ENCODE measurements at places on chromosomes 7 and 10.

- DNase-seq = no peak
These were observed 65.5 kb upstream of the SH2B2 start for GRCh38 chr7:102220960-102221800.

DNA sequence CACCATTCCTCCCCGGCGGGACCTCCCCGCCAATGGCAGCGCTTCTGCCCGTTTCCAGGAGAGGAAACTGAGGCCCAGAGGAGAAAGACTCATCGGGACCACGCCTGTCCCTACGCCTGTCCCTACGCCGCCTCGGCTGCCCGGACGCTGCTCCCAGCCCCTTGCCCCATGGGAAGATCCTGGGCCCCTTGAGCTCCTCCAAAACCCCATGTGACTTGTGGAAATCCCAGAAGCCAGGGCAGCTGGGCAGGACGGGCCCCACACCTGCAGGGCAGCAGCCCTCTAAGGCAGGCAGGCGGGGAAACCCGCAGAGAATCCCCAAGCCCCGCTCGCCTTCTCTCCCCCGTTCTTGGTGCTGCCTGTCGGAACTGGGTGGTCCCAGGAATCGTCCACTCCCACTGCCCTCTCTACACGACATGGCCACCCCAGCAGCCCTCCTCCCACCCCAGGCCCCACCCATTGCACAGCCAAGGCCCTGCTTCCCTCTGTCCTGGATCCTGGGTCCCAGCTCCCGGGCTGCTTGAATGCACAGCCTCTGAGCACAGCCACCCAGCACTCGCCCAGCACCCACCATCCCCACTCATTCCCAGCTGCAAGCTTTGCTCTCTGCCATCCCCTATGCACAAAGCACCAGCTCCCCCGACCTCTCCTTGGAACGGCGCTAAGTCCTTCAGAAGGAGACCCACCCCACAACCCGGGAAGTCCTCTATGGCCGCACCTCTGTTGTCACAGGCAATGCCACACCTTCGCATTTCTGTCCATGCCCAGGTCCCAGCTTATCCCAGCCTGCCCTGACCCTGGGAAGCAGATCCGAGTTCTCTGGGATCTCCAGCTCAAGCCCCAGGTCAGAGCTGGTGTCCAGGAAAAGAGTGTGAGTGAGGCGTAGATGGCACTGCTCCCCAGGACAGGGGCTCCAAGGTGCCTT, 50.6 kb downstream of the SLC29A4 start:
- no peak for DNase-seq

DNA sequence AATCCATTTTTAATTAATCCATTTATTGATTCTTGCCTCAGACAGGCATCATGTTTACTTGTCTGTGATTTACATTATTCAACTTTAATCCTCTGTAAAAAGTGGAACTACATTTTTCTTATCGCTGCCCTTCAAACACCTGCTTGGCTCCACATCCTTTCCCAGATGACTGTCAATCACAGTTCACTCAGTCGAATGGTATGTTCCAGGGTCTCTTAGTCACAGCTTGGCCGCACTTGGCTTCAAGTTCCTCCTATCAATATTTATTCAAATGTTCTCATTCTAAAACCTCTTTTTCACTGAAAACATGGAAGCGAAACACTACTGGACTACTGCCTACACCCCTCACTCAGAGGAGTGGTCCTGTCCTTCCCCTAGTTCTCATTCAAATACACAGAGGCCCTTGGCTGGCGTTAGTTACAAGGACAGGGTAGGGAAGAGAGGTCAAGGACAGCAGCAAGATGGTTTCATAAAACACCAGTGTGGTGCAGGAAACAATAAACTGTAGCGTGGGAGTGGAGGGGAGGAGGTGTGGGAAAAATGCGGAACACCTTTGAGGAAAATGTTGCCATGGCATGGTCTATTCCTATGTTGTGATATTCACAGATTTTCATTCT, 143.2 kb downstream of the USP6NL start:
- DNase-seq = no peak

- no peak for DNase-seq
These were observed 138.2 kb downstream of the C10orf105 start for GRCh38 chr10:71581376-71581775.

- no peak for DNase-seq
These were observed 104.8 kb upstream of the LAMB4 start for GRCh38 chr7:108234971-108235450.

DNA sequence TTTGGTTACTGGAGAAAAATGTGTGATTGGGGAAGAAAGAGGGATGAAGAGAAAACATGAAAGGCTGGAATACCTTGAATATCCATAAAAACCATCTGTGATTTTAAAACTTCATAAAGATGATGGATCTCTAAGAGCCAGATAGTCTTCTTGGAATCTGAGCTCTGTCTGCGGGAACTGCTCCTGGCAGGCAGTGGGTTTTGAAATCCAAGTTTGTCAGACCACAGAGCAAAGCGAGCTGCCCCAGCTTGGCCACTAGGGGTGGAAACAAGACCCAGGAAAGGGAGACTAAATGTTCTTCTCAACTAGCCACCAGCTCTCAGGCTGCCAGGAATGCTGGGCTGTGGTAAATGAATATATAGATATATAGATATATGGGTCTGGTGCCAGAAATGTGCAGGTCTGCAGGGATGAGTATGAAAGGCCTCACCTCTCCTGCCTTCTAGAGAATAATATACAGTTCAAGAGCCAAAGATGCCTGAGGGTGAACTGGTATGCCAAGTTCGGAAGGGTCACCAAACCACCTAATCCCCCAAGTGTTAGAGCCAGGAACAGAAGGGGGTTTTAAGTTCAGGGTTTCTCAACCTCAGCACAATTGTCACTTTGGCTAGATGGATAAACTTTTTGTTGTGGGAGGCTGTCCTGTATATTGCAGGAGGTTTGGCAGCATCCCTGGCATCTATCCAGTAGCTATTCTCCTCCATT, 208.8 kb downstream of the KCNMA1 start:
- DNase-seq = no peak

DNA sequence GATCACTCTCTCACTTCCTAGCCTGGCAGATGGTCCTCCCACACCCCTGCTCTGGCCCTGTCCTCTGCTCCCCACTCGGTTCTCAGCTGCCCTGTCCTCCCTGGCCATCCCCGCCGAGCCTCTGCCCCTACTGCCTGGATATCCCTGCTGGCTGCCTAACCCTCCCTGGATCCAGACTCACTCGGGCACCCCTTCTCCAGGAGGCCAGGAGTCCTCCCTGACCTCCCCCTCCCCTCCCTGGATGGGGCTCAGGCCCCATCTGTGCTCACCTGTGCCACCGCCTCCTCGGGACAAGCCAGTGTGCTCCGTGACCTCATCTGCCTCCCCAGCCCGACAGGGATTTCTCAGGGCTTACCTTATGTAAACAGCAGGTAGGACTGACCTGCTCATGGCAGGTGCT, 406.1 kb downstream of the TCERG1L start:
- DNase-seq = no peak

DNA sequence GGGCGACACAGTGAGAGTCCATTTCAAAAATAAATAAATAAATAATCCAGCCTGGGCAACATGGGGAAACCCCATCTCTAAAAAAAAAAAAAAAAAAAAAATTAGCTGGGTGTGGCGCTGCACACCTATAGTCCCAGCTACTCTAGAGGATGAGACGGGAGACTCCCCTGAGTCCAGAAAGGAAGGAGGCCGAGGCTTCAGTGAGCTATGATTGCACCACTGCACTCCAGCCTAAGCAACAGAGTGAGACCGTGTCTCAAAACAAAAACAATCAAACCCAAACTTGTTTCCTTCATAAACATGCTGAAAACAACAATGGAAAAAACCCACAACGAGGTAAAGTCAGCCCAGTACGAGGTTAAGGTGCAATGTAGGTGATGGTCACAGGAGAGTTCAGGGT, 1.2 kb downstream of the COX19 start:
- no peak for DNase-seq

- no peak for DNase-seq
These were observed 68.1 kb upstream of the GSDME start for GRCh38 chr7:24825381-24825794.

DNA sequence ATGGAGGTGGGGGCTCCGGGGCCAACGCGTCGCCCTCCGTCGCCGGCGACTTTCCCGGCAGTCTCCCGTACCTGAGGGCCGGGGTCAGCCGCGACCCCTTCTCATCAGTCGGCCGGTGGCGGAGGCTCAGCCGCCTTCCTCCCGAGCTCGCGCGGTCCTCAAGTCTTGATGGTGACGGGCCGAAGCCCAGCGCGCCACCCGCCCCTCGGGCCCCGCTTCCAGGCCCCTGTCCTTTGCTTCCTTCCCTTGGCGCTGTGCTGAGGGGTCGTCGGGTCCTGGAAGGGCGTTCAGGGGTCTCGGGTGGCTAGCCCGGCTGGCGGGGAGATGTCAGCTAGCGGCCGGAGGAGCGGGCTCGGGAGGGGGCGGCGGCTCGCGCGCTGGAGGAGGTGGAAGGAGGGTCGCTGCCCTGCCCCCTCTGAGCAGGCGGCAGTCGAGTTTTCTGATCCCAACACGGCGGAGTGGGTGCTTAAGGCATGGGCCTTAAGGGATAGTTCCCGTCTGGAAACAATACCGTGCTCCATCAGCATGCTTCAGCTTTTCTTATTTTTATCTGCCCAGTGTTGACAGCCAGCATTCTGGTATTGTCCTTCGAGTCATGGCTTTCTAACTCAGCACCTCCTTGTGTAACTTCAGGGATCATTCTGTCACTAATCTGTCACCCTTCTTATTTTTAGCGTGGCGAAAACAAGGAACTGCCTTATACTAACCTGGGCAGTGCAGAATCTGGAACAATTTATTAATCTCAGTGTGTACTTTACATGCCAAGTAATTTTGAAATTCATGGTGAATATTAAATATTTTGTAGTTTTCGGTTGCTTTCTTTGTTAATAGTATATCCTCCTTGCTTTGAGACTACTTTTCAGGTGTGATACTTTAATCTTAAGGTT, 748 bp downstream of the PHTF2 start:
- DNase-seq = peak; percentile 79

DNA sequence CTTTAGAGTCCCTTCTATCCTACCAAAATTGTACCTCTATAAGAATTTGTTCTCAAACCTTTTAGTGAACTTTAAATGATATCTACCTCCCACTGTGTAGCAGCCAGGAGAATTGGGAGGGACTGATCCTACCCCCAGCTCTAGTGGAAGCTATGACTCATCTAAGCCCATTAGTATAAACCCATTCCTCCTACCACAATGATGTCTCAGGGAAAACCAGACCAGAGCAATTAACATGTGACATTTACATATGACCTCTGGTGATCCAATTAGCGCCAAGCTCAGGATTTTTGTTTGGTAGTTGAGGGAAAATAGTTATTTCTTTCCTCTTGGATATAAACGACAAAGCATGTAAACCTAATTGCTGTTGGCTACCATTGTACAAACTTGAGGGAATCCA, 33.1 kb upstream of the R3HCC1L start:
- DNase-seq = no peak

DNA sequence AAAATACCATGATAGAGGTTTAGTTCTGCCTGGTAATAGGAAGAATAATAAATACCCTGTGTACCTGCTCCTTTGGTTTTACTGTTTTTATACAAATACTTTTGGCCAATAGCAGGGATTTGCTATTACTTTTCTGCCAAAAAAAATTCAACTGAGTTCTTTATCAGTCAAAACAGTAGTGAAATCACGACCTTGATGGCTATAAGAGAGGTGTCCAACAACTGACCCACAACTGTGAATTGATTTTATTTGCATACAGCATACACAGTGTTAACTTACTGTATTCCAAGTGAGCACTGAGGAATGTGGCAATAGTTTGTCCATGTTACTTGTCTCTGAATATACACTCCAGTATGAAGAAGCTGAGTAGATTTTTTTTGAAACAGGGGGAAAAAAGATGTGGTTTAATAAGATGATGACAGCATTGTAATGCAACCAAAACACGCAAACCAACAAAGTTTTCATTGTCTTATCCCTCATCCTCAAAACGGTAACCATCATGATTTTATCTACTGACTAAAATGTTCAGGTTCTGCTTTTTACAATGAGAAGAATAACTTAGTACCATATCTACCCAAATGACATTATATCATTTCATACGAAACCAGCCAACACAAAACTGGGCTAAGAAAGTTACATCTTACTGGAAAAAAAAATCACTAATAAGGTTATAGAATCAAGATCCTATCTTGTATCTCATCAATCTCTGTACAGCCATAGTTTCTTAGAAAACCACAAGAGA, 63.3 kb downstream of the GSAP start:
- DNase-seq = no peak

DNA sequence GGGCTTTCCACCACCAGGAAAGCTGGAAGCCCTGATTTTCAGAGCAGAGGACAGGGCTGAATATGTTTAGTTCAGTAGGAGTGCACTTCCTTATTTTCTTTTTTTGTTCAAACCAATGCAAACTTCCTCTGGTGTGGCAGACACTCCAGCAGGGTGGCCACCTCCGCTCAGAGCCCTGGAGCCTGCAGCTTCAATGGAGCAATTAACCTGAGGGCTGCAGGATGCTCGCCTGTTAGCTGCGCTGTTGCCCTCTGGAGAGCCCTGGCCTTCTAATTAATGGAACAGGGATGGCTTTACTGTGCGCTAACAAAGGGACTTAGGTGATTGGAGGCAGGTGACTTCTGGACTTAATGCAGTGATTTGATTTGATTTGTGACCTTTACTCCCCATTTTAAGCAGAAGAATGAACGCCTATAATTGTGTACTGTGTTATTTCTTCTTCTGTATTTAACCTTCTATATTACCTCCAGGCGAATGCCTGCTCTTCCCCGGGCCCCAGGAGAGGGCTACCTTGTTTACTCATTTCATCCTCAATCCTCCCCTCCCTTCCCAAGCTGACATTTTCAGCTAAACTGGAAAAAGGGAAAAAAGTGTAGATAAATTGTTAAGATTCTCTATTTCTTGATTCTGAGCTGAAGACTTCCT, 123.0 kb upstream of the CTBP2 start:
- no peak for DNase-seq

DNA sequence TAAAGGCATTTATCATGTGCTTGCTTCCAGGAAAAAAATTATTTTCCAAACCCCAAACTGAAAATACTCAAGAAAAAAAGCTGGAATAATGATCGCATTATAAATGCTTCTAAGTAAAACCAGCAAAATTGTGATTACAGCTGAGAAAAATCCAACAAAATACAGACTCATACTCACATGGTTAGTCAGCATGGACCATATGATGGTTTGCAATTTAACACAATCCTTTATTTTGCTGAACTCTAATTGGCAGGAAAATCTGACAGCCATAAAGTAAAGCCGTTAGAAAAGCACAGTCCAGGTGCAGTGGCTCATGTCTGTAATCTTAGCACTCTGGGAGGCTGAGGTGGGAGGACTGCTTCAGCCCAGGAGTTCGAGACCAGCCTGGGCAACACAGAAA, 59.6 kb downstream of the BRI3 start:
- no peak for DNase-seq

DNA sequence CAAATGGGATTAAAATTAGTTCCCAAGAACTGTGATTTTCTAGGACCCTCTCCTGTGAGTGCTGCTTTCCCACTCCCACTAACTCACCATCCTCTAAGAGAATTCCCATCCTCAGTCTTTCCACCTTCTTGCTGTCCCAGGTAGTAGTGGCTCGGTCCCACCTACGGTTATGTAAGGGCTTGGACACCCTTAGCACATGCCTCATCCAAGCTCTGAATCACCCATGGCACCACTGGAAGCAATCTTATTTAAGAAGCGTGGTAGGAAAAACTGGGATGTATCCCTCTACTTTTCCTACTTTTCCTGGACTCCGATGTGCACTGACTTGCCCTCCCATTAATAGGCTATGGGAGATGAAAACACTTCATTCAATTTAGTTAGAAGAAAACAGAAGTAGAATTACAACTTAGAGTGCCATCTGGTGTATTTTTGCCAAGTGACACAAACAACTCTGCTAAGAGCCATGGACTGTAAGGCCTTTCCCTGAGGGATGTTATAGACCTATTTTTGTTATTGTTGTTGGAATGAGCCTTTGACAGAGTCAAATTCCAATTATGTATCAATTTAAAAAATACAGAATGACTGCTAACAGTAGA, 13.7 kb upstream of the ANKRD22 start:
- DNase-seq = no peak
